Heart left ventricle (tissue), 16 donors: ENCODE measurements at places on chromosomes 6 and 20. TPM values are rescaled to one million over a fixed set of nuclear protein-coding genes. Genes with fewer than 3 reads are reported as not detected.
A peak's percentile ranks its signal among the peaks of the same experiment; 100 is the strongest.

GRCh38 chr6:27814665-27815424, 97.4 kb downstream of the OR2B2 start:
- H3K27me3 ChIP-seq = peaks cover 62% of the 10 kb centered on the region
- H3K4me3 ChIP-seq = peak overlapping the region; percentile 49
- DNase-seq = peak; percentile 44
- H3K4me1 ChIP-seq = peaks cover 3% of the 10 kb centered on the region

Gene C6orf15
- total RNA-seq = not detected

- no peak overlapping the region for H3K4me3 ChIP-seq
- peak; percentile 43 for DNase-seq
- H3K4me1 ChIP-seq = peaks cover 93% of the 10 kb centered on the region
- H3K27me3 ChIP-seq = no peaks in the 10 kb centered on the region
Observed at GRCh38 chr6:163438940-163439335, 24.4 kb downstream of the QKI start.

Gene GPLD1
- 0.85 TPM for total RNA-seq

DNA sequence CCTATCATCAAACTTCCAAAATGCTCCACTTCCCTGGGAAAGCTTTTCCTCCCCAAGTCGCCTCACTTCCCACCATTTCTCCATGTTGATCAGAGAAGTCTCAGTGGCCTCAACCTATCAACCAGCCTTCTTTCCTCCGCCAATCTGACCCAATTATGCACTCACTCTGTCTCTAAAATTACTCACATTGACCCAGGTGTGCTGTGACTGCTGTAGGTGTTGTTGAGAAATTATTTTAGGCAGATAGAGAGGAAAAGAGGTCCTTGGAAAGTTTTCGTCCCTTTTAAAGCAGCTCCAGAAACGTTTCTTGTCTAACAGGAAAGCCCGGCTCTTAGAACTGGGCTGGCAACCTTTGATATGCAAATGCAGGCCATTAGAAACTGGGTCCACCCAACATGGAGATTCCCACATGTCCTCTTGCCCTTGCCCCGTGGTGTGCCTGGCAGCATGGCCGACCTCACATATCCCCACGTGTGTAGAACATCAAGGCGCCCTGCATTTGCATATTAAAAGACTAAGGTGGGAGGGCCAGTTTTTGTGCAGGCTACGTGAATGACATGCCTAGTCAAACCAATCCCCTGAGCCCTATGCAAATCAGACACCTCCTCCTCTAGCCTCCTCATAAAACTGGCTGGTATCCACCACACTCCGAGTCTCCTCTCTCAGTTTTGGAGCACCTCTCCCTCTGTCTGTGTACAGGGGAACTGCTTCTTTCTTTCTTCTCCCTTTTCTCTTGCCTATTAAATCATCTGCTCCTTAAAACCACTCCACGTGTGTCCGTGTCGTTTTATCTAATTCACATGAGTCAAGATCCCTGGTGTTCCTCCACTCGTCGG, 12.9 kb downstream of the IPCEF1 start:
- H3K27me3 ChIP-seq = no peaks in the 10 kb centered on the region
- H3K4me3 ChIP-seq = no peak overlapping the region

DNA sequence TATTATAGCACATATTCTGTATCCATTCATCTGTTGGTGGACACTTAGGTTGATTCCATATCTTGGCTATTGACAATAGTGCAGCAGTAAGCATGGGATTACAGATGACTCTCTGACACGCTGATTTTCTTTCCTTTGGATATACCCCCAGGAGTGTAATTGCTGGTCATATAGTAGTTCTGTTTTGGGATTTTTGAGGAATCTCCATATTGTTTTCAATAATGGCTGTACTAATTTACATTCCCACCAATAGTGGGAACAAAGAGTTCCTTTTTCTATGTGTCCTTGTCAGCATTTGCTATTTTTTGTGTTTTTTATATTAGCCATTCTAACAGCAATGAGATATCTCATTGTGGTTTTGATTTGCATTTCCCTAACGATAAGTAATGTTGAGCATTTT, 309.0 kb upstream of the JARID2 start:
- no peak for DNase-seq
- no peak overlapping the region for H3K27ac ChIP-seq
- no peaks in the 10 kb centered on the region for H3K36me3 ChIP-seq

Gene PNPLA1
- not detected for total RNA-seq

DNA sequence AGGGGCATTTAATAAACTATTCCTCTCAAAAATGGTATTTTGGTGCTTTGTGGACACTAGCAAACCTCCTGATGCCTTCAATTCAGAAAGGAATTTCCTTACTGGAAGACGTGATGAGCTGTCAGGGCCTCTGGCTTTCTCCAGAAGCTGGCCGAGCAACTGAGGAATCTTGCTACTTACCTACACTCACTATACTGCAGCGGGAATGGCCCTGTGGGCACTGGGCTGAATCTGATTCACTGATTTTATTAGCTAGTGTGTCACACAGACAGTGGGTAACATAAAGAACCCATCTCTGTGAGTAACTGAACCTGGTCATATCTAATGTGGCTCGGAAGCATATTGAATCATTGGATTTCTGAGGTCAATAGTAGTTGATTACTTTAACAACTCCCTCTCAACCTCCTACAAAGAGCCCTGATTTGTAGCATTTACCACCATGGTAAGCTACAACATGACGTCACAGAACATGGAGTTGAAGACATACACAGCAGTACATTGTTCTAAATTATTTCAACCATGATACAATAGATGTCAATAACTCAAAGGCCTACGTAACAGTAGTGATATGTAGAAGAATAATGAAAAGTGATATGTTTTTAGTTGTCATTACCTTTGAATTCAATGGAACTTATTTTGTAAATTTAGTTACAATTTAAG, 232.1 kb downstream of the SYNE1 start:
- DNase-seq = no peak
- H3K4me1 ChIP-seq = no peaks in the 10 kb centered on the region
- H3K36me3 ChIP-seq = no peaks in the 10 kb centered on the region
- H3K27me3 ChIP-seq = no peaks in the 10 kb centered on the region

- H3K27me3 ChIP-seq = no peaks in the 10 kb centered on the region
- no peak overlapping the region for H3K4me3 ChIP-seq
- DNase-seq = no peak
- no peak overlapping the region for H3K27ac ChIP-seq
- no peaks in the 10 kb centered on the region for H3K4me1 ChIP-seq
- no peaks in the 10 kb centered on the region for H3K36me3 ChIP-seq
Observed at GRCh38 chr20:25499031-25499430, 86.3 kb downstream of the NINL start.

- no peak overlapping the region for H3K4me3 ChIP-seq
- no peaks in the 10 kb centered on the region for H3K4me1 ChIP-seq
- no peaks in the 10 kb centered on the region for H3K27me3 ChIP-seq
- DNase-seq = no peak
Observed at GRCh38 chr6:70327036-70327435, 24.2 kb upstream of the COL9A1 start.

GRCh38 chr20:60541991-60542390, 583.8 kb downstream of the CDH26 start:
- no peak overlapping the region for H3K4me3 ChIP-seq
- no peak for DNase-seq
- no peaks in the 10 kb centered on the region for H3K4me1 ChIP-seq
- no peak overlapping the region for H3K27ac ChIP-seq
- H3K36me3 ChIP-seq = no peaks in the 10 kb centered on the region
- H3K27me3 ChIP-seq = no peaks in the 10 kb centered on the region

Gene CAGE1
- not detected for total RNA-seq

DNA sequence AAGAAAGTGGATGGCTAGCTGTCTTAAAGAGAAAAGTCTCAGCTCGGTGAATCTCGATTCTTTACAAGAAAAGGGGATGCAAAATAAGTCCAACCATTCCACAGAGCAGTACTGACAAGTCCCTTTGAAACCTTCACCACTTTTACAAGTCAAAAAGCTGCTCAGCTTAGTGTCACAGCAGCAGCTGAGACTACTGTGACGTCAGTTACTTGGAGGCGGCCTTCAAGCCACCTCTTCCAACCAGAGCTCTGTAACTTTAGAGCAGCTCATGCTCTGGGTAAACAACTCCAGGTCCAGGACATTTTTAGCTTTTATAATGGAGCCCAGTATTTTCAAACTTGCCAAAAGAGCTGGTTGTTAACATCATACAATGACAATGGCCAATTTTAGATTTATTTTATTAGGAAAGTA, at the start of gene KIAA0408:
Gene KIAA0408, minus strand, starts transcription at position 159 of the 411 bp plus-strand sequence. CDS start 5,408 bp downstream, outside the sequence.
- no peaks in the 10 kb centered on the region for H3K27me3 ChIP-seq
- H3K27ac ChIP-seq = peak within 1 kb of the TSS; percentile 42
- peak; percentile 61 for DNase-seq
- peak within 1 kb of the TSS; percentile 29 for H3K4me3 ChIP-seq
- peaks cover 9% of the 10 kb centered on the region for H3K4me1 ChIP-seq

Gene CTAGE9
- total RNA-seq = not detected

GRCh38 chr6:15659181-15659580, 3.6 kb downstream of the DTNBP1 start:
- no peak for DNase-seq
- no peaks in the 10 kb centered on the region for H3K36me3 ChIP-seq
- H3K4me3 ChIP-seq = no peak overlapping the region
- H3K27ac ChIP-seq = no peak overlapping the region
